ENCODE measurements at places on chromosomes 12 and 14. TPM values are rescaled to one million over a fixed set of nuclear protein-coding genes. Genes with fewer than 3 reads are reported as not detected.
A peak's percentile ranks its signal among the peaks of the same experiment; 100 is the strongest.

DNA sequence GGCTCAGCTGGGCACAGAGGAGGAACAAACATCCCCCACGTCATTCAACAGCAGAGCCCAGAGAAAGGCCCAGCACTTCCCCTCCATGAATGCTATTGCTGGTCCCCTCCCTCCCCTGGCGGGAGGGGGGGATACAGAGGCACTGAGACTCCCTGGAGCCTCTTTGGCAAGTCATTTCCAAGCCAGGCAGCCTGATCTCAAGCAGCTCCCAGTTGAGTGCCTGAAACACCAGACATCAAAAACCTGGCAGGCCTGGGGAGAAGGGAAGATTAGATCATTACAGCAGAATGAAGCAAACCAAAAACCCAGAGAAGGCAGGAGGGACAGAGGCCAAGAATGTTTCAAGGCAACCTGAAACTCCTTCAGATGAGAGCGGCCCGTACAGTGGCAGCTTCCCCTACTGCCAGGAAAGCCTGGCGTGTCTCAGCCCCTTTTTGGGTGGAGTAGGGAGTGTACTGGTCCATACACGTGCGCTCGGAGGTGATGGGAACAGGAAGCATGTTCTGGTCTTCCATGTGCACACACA lies 92.1 kb downstream of the LRRC74A start:
- DNase-seq = peak; percentile 81

- DNase-seq = peak; percentile 73
These were observed 35.5 kb upstream of the STON2 start for GRCh38 chr14:81435391-81436295.

DNA sequence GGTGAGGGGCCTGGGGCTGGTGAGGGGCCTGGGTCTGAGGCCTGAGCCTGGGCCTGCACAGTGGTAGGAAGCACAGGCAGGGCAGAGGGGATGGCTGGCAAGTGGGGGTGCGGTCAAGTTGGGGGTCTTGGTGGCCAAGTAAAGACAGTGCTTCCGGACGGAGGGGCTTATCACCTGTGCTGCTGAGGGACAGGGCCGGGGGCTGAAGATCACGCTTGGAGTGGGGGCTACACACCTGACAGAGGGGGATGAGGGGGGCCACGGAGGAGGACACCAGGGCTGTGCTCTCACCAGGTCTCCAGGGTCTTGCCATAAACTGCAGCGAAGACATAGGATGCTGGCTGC lies 12.2 kb downstream of the TEDC1 start:
- DNase-seq = no peak

- DNase-seq = no peak
These were observed 77.2 kb downstream of the ARL6IP4 start for GRCh38 chr12:123057513-123058265.

DNA sequence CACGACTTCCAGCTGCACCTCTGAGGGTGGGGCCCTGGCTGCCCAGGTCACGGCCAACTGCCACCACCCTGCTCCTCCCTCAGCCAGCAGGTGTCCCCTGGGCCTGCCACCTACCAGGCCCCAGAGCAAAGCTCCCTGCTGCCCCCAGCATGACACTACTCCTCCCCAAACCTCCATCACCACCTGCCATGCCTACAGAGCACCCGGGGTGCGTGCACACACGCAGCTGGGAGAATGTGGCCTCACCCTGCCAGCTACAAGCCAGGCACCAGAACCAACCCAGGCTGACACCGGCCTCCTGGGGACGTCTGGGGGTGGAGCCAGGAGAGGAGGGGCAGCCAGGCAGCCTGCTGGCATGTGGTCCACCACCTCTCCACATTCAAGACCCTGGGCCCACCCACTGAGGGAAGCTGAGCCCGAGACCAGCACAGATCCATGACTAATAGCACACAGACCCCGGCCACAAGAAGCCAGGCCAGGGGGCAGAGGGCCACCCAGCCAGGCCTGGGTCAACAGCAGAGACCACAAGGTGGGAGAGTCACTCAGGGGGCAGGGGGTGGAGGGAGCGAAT lies 3.4 kb downstream of the JAG2 start:
- no peak for DNase-seq

GRCh38 chr14:77314043-77314442 lies 6.6 kb downstream of the POMT2 start:
- peak; percentile 41 for DNase-seq

DNA sequence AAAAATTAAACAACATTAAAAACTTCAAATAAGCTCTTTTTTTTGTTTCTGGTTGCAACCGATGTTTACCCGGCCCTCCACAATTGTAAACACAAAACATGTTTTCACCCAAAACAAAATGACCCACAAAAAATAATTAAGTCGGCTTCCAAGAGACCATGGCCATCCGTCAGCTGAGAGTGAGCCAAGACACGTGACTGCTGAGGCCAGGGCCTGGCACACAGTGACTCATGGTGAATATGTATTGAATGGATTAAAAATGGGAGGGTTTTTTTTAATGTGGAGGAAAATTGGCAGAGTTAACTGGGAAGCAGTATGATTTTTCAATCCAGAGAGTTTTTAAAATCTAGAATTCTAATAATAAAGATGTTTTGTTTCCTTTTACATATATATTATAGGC lies 13.8 kb upstream of the CPNE8 start:
- no peak for DNase-seq

GRCh38 chr14:46734286-46734685 lies 82.7 kb upstream of the RPL10L start:
- no peak for DNase-seq

Gene NOXRED1
- 0.94 TPM for total RNA-seq

DNA sequence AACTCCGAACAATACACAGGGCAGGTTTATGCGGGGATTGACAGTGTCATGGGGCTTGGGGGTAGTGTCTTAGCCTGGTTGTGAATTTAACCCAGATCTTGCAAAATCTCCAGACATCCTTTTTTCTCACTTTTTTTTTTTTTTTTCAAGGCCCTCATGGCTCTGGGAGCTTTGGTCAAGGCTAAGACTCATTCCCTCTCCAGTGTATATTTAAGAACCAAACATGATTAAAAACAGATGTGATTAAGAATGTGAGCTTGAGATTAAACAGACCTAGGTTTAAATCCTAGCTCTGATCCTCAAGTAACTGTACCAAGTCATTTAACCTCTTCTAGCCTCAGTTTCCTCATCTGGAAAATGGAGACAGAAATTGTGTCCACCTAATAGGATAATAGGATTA lies 151.7 kb upstream of the FUT8 start:
- DNase-seq = no peak

DNA sequence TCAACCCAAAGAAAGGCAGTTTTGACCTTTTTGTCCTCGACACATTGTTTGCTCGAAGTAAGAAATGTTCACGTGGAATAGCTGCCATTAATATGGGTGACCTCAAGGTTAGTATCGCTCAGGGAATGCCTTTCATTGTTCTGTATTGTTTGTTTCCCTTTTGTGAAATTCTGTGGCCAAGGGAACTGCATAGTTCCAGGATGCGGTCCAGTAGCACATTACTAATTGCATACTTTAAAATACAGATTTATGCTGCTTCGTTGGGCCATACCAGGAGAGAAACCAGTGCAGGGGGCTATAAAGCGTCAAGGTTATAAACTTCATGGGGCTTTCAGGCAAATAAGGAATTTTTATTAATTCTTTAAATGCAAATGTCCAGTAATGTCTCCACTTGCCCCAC lies 73.3 kb upstream of the USP44 start:
- peak; percentile 34 for DNase-seq

Gene DAO
- not detected for total RNA-seq

Gene CYP27B1
- 2.9 TPM for total RNA-seq

Gene SERPINA6
- total RNA-seq = 0.77 TPM

DNA sequence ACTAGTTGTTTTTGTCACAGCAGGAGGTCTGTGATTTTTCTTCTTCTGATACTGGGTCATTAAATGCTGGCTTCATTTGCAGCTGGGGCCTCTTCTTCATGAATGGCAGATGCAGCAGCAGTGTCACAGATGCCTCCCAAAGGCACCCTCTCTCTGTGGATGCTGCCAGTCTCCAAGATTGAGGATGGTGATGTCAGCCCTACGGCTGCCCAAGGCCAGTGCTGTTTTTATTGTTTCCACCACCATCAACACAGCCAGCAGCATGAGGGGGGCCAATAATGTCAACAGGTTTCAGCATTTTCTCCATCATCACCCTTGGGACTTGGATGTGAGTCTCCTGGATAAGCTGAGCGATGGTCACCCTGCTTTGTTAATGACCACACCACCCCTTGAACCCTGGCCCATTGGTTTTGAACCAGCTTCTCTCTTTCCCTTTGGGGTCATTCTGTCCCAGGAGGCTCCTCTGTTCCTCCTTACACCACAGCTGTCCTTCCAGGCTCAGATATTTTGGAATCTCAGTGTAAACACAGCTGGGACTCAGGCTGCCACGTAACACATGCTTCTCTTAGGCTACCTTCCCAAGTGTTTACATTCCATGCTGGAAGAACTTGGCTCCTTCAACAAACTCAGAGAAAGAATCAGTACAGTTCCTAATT lies 151.7 kb upstream of the DDHD1 start:
- DNase-seq = peak; percentile 60

Gene RPS6KA5
- total RNA-seq = 14.8 TPM

Gene C12orf50
- total RNA-seq = 0.12 TPM

- no peak for DNase-seq
These were observed 74.4 kb upstream of the FBRSL1 start for GRCh38 chr12:132415327-132416120.

DNA sequence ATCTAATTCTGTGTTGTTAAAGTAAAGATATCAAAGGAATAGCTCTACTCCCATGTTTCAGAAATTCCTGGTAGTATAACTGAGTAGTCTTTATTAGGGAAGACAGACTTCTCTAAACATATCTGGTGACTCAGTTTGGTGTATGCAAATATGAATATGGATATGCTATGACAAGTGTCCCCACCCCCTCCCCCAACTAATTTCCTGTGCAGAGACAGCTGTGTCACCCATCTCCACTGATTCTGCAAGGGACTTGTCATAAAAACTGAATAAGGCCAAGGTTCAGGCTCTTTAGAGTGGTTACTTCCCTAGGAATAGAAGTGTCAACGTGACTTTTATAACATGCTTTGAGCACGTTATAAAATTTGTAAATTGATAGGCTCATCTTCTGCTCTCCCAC lies 429.1 kb downstream of the DAD1 start:
- DNase-seq = no peak

GRCh38 chr14:54366736-54367735 lies 29.8 kb upstream of the CDKN3 start:
- peak; percentile 90 for DNase-seq

- DNase-seq = no peak
These were observed 95.7 kb downstream of the PPP2R5C start for GRCh38 chr14:101857226-101857625.

DNA sequence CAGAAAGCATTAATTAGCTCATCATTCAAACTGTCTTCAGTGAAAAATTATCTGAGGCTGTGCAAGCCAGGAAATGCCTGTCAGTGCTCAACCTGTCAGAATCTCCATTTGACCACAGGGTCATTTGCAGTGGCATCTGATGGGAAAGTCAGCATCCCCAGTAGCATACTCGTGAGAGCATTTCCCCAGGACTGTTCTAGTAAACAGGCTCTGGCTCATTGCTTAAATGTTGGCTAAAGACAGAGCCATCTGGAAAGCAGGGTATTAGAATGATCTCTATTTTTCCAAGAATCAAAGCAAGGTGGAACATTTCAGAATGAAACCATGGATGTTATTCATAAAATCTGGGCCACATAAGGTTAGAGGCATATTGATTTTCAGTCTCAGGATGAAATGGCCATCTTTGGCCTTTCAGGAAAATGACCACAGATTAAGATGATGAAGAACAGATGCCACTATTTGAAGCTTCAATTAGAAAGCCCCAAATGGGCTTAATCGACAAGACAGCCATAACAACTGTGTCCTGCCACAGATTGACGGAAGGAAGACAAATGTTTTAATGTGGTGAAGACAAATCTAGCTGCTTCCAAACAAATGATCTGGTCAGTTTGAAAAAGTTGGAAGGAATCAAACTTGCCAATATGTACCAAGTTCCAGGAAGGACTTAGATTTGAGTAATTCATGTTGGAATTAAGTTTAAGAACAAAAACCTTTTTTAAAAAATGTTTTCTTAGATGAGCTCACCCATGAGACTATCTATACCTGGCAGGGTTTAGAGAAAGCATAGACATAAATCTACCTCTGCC lies 94.0 kb upstream of the FAR2 start:
- no peak for DNase-seq

DNA sequence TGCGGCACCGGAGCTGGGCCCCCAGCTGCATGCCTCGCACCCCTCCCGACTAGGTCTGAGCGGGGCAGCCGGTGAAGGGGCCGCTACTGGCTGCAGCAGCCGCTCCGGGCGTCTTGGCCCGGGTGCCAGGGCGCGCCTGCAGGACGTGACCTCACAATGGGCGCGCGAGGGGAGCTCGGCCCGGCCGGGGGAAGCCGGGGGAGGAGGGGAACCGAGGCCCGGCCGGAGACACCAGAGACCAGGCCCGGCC lies 353 bp downstream of the BAG5 start:
- DNase-seq = no peak

- peak; percentile 63 for DNase-seq
These were observed at the start of gene FAIM2 for GRCh38 chr12:49903700-49904423. Gene FAIM2, minus strand, starts transcription at chr12:49903900. Its CDS starts 108 bp downstream, at chr12:49903792.

Gene AQP5
- total RNA-seq = 7.5 TPM

- no peak for DNase-seq
These were observed 67.0 kb downstream of the DIP2B start for GRCh38 chr12:50571786-50572185.

GRCh38 chr12:50401500-50402081 lies 906 bp downstream of the LARP4 start:
- DNase-seq = peak; percentile 74

DNA sequence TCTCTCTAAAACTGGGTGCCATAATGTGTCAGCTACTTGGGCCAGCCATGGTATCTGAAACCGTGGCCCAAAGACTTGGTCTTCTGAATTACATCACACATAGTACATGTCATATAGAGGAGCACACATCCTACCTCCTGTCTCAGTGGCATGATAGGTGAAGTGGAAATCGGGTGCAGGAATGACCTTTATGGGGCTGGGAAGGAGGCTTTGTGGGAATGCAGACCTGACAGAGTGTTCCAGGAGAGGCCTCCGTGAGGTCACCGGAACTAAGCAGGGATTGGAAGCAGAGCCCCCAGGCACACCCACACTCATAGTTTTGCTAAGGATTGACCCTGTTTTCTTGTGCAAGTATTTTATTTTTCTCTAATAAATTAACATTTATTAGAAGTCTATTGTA lies 82.6 kb downstream of the NTF3 start:
- DNase-seq = no peak

Gene NPFF
- not detected for total RNA-seq

DNA sequence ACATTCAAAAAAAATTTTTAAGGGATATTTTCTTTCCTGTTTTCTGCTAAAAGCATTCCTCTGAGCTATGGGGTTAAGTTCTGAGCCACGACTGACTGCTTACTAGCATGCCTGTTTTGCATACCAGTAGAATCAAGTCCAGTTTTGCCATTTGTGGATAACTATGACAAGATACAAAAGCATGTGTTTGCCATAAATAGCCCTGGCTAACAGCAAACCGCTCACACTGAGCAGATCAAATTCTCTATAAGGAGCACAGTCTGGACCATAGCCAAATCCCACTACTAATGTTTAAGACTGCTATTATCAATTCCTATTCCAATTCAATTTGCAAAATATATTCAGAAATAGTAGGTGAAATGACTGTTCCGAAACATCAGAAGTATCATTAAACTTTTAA lies 3.2 kb downstream of the CFL2 start:
- DNase-seq = peak; percentile 31

Gene TBC1D30
- total RNA-seq = 15.7 TPM

All from lung (tissue), 17 donors.